PC-3 (cell line): ENCODE measurements at places on chromosomes 1 and 21.

- H3K27ac ChIP-seq = no peak overlapping the region
- H3K36me3 ChIP-seq = no peaks in the 10 kb centered on the region
- H3K4me3 ChIP-seq = no peak overlapping the region
- peak; percentile 96 for DNase-seq
- H3K4me1 ChIP-seq = no peaks in the 10 kb centered on the region
- no peaks in the 10 kb centered on the region for H3K27me3 ChIP-seq
These were observed 14.3 kb upstream of the MUL1 start for GRCh38 chr1:20521960-20522861.

GRCh38 chr1:191074881-191075280, 597.2 kb upstream of the BRINP3 start:
- no peak overlapping the region for H3K4me3 ChIP-seq
- H3K36me3 ChIP-seq = no peaks in the 10 kb centered on the region
- no peak for DNase-seq
- no peaks in the 10 kb centered on the region for H3K4me1 ChIP-seq
- no peaks in the 10 kb centered on the region for H3K27me3 ChIP-seq

DNA sequence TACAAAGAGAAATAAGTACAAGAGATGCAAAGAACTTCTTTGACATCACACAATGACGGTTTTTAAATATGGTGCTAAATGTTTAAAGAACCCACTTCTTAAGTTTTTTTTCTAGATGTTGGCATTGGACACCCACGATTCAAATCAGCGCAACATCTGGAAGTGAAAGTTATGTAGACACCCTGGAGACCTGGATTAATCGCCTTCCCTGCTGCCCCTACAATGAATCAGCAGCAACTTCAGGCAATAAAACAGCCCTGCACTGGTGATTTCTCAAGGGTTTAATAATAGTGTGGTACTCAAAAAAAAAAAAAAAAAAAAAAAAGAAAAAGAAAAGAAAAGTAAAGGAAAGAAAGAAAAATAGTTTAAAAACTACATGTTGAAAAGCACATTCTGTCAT, 248.3 kb downstream of the NUF2 start:
- no peak for DNase-seq
- no peak overlapping the region for H3K27ac ChIP-seq
- no peaks in the 10 kb centered on the region for H3K36me3 ChIP-seq
- H3K27me3 ChIP-seq = peaks cover 8% of the 10 kb centered on the region; the same call in 1 of the 2 replicates

- H3K27ac ChIP-seq = peak overlapping the region; percentile 29
- H3K4me3 ChIP-seq = no peak overlapping the region
- H3K27me3 ChIP-seq = no peaks in the 10 kb centered on the region
- H3K4me1 ChIP-seq = peaks cover 43% of the 10 kb centered on the region
These were observed 18.7 kb upstream of the CD55 start for GRCh38 chr1:207302618-207303393.

DNA sequence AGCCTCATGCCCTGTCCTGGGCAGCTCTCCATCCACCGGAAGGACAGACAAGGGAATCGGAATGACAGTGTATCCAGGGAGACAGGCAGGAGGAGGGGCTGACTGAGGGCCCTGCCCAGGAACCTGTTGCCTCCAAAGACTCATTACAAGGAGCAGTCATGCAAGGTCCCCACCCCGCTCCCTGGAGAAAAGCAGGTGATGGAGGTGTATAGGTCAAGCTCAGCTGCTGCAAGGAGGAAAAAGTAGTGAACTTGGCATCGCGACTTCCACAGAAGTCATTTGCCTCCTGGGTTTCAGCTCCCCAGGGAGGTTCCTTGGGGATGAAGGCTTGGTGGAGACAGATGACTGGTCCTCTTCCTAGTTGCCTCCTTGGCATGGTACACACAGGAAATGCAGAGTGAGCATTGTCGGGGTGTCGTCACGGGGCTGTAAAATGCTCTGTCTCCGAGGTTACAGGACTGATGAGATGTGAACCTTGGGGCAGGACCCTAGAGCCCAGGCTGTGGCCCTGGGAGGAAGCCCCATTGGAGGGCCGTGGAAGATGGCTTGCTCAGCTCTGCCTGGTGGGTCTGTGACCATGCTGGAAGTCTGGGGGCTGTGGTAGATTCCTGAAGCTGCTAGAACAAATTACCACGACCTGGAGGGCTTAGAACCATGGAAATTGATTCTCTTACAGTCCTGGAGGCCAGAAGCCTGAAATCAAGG, 219.6 kb upstream of the C1orf174 start:
- H3K27ac ChIP-seq = no peak overlapping the region
- DNase-seq = no peak
- no peak overlapping the region for H3K4me3 ChIP-seq
- no peaks in the 10 kb centered on the region for H3K36me3 ChIP-seq
- H3K27me3 ChIP-seq = peaks cover 95% of the 10 kb centered on the region

GRCh38 chr21:31873696-31874599, 1.1 kb downstream of the HUNK start:
- H3K36me3 ChIP-seq = no peaks in the 10 kb centered on the region
- peak; percentile 16 for DNase-seq
- H3K4me3 ChIP-seq = no peak overlapping the region
- no peak overlapping the region for H3K27ac ChIP-seq
- peaks cover 94% of the 10 kb centered on the region for H3K27me3 ChIP-seq

- H3K27ac ChIP-seq = no peak overlapping the region
- H3K4me1 ChIP-seq = peaks cover 4% of the 10 kb centered on the region
- H3K27me3 ChIP-seq = no peaks in the 10 kb centered on the region
- H3K4me3 ChIP-seq = no peak overlapping the region
- DNase-seq = no peak
- H3K36me3 ChIP-seq = peaks cover 7% of the 10 kb centered on the region
These were observed 302.3 kb upstream of the NRIP1 start for GRCh38 chr21:15367061-15367626.

DNA sequence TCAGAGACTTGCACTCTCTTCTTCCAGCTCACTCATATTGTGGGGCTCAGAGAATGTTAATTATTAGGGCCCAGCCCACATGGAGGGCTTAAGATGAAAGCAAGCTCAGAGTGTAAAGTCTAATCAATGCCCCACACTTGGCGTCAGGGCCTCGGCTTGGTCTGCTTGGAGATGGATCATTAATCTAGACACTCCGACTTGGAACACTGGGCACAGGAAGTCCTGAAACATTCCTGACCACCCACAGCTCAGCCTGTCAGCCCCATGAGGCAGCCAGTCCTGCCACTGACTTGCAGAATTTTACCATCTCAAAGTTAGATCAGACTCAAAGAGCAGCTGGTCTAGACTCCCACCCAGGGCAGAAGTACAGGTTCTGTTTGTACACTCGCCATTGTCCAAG, 69.8 kb upstream of the TRABD2B start:
- no peak overlapping the region for H3K4me3 ChIP-seq
- no peak overlapping the region for H3K27ac ChIP-seq
- H3K36me3 ChIP-seq = no peaks in the 10 kb centered on the region
- DNase-seq = no peak
- peaks cover 6% of the 10 kb centered on the region; the same call in 1 of the 2 replicates for H3K4me1 ChIP-seq

- DNase-seq = peak; percentile 27
- no peak overlapping the region for H3K4me3 ChIP-seq
- peak overlapping the region; percentile 34; the same call in 1 of the 2 replicates for H3K27ac ChIP-seq
- H3K4me1 ChIP-seq = peaks cover 6% of the 10 kb centered on the region
- H3K27me3 ChIP-seq = no peaks in the 10 kb centered on the region
These were observed 59.5 kb downstream of the PTGS2 start for GRCh38 chr1:186620566-186621350.

GRCh38 chr21:27466140-27466539, 499.3 kb upstream of the ADAMTS5 start:
- H3K27ac ChIP-seq = no peak overlapping the region
- H3K36me3 ChIP-seq = no peaks in the 10 kb centered on the region
- H3K4me3 ChIP-seq = no peak overlapping the region
- H3K27me3 ChIP-seq = no peaks in the 10 kb centered on the region
- DNase-seq = no peak
- H3K4me1 ChIP-seq = no peaks in the 10 kb centered on the region
